Cerebellar cortex (tissue), 1 donor: ENCODE measurements at places on chromosomes 1 and 21.

DNA sequence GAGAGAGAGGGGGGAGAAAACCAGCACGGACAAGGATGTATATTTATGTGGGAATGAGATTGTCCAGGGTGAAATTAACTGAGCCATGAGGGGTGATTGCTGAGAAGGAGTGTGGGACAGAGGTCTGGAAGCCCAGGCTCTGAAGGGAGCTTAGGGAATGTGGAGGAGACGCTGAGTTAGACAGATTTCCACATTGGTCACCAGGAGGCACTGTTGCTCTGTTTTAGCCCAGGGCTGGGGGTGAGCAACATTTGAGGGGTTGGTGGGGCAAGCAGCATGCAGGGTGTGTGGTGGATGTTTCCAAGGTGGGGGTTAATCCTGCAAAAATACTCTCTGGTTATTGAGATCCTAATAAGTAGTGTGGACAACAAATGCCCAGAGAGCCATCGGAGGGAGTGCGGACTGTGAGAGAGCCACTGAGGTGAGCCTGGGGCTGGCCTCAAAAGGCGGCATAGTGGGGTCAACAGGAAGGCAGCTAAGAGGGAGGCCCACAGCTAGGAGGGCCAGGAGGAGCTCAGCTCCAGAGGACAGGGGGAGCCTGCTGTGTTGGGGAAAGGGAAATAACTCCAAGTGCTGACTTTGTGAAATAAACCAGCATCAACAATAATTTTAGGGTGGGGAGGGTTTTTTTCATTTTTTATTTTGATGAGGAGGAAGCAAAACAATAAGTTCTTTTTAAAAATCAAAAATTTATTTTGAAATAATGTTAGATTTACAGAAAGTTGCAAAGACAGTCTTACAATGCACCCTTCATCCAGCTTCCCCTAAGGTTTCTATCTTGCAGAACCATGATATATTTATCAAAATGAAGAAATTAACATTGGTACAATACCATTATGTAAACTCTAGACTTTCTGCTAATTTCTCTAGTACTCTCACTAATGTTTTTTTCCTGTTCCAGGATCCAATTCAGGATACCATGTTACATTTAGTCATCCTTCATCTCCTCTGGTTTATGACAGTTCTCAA is 82.8 kb upstream of the CD34 start:
- no peak for DNase-seq

DNA sequence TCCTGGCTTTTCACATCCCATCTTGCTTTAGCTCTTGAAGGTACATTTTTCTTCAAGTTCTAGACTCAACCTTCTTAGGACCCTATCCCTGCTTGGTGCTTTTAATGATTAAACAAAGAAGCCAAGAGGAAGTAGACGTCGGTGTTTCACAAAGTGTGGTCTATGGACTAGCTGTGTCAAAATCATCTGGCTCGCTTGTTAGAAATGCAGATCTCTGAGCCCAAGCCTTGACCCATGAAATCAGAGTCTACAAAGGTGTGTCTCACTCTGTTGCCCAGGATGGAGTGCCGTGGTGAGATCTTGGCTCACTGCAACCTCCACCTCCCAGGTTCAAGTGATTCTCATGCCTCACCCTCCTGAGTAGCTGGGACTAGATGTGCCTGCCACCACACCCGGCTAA is 295.5 kb upstream of the KAZN start:
- no peak for DNase-seq

DNA sequence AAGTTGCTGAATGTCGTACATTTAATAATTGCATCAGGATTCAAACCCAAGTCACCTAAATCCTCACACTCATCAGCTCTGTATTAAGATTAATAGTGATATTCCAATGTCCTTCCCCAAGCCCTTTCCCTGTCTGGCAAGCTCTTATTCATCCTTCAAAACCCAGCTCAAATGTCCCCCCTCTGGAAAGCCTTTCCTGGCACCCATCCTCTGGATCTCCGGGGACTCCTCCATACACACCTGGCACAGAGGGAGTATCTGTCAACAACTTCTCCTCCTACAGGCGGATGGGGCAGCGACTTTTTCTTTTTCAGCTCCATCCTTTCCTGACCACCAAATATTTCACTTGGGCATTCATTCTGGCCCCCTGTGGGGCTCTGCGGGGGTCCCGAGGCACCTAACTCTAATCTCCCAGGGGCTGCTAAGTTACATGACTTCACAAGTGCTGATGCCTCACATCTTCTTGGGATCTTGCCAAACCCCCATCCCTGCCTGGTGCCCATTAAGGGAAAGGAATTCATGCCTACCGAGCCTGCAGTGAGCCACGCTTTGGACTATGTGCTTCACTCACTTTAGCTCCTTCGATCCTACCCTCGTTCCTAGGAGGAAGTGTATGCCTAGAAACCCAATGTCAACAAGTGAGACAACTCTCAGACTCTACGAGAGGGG is 15.2 kb downstream of the TINAGL1 start:
- DNase-seq: no peak

DNA sequence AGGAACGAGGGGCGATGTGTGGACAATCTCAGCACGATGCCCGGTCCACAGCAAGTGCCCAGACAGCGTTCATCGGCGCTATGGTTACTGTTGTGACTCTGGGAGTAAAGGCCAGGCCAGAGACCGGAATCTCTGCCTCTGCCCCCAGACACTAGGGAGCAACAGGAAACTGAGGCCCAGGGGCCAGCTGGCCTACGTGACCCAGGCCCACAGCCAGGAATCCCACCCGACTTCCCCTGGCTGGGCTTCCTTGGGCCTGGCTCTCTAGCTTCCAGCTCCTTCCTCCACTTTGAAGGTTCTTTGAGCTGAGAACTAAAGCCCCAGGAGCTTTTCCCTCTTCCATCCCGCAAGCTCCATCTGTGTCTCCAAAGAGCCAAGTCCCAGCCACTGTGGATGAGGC is 4.6 kb downstream of the LRP8 start:
- no peak for DNase-seq

- DNase-seq: no peak
Measured at GRCh38 chr1:108009603-108010195, 44.7 kb upstream of the VAV3 start.

GRCh38 chr1:220875260-220875659 is 4.0 kb upstream of the HLX start:
- no peak for DNase-seq

DNA sequence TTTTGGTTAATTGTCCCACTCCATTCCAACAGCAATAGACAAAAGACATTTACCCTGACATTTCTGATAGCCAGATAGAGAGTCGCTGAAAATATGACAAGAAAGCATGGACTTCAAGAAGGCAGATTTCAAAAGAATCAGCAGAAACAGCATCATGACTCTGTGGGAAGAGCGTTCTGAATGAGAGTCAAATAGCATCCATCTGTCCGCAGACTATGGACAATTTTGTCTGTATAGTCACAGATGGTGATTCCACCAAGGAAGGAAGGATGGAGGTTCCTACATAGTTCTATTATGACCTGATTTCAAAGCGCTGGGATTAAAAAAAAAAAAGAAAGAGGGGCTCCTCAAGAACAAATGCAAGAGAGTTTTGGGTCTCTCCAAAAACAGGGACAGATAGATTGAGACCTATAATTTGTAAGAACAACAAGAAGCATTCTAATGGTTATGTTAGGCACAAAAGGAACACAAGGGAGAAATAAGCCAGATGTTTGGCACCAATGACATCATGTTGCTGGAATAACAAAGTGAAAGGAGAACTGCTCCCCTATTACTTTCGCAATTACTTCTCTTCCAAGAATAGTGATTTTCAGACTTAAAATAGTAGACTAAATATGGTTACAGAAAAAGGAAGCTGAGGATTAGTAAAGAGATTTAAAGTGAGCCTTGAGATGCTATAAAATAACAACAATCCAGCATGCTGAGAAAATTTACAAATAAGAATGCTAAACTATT is 28.5 kb downstream of the NIBAN1 start:
- no peak for DNase-seq

- no peak for DNase-seq
Measured at GRCh38 chr1:24406788-24407187, 6.8 kb downstream of the STPG1 start.

DNA sequence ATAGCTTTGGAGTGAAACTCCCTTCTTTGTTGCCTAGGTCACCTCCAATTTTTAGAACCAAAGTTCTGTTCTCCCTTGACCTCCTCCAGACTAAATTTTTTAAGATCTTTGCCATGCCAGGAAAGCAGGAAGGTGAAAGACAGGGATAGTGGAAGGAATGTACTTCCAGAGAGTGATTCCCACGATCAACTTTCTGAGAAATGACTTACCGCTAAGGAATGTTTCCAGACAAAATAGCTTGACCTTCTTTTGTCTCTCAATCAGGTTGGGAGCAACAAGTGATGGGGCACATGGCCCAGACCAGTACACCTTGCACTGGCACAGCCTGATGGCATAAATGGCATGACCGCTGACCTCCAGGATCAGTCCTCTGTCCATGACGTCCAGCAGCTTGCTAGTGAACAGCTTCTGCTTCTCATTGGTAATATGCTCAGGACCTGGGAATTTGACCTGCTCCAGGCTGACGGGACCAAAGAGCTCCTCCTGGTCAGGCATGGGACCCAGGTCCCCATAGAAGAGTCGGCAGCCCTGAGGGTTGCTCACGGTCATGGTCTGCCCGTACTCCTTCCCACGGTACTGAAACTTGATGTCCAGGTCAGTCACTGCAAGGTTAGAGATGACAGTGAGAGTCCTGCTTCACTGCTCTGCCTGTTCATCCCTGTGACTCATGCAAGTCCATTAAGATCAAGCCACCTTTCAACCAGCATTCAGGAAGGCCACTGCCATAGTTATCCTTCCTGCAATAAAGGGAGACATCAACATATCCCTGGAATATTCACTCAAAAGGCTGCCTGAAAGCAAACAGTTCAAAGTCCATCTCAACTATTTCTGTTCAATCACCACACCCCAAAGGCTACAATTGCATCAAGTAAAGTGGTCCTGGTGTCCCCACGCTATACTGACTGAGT is 6.2 kb upstream of the C1orf74 start:
- DNase-seq: no peak

GRCh38 chr1:102640872-102641271 is 467.4 kb downstream of the COL11A1 start:
- no peak for DNase-seq

- DNase-seq: no peak
Measured at GRCh38 chr1:224505454-224506093, 71.0 kb upstream of the WDR26 start.

GRCh38 chr21:25002676-25003075 is 604.6 kb downstream of the MRPL39 start:
- DNase-seq: no peak

GRCh38 chr1:85438353-85438752 is 26.6 kb downstream of the DDAH1 start:
- no peak for DNase-seq

- DNase-seq: no peak
Measured at GRCh38 chr1:33524586-33524985, 52.1 kb downstream of the ZSCAN20 start.

DNA sequence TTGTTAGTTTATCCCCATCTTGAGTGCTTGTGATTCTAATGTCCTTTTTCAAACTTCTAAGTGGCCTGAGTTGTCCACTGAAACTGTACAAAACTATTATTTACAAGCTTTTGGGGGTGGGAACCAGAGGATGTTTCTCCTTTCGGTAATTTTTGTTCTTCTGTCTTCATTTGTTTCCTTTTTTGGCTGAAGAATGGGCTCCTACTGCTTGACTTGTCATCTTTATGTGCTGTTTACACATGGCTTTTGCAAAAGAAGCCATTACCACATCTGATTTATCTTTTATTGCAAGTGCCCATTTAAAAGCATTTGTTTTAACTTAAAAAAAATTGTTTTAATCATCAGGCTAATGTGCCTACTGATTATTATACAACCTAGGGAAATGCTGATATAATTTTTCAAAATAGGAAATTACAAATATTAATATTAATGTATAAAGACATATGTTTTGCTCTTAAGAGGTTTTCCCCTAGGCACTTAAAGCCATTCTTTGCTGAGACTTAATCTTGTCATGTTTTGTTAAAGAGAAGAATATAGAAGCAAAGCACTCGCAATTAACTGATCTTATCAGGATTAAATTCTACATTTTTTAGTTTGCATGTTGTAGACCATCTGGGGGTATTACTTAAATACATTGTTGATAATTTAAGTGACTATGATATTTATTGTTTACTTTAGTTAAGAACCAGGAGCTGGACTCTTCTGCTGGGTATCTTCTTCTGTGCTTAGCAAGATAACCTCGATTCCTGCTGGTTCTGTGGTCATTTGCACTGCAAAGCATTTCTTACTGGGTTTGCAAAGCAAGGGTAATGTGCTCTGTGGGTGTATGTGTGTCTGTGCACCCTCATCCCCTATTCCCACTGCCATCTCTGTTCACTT is 40.1 kb downstream of the TMEM200B start:
- DNase-seq: no peak

- DNase-seq: no peak
Measured at GRCh38 chr1:34404804-34405203, 228.1 kb downstream of the C1orf94 start.

- DNase-seq: no peak
Measured at GRCh38 chr1:165759095-165759494, 9.6 kb downstream of the TMCO1 start.

GRCh38 chr21:45222001-45222400 is 65.7 kb downstream of the POFUT2 start:
- no peak for DNase-seq

DNA sequence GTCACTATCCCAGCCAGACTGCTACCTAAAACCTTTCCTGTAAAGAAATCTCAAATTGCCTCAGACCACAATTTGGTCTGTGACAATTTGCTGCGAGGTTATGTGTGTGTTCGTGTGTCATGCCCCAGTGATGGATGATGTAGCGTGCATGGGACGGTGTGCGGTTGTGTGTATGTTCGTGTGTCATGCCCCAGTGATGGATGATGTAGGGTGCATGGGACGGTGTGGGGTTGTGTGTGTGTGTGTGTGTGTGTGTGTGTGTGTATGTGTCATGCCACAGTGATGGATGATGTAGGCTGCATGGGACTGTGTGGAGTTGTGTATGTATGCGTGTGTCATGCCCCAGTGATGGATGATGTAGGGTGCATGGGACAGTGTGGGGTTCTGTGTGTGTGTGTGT is 9.4 kb downstream of the SELP start:
- no peak for DNase-seq

- DNase-seq: no peak
Measured at GRCh38 chr1:165647970-165648369, 16.9 kb downstream of the MGST3 start.

- DNase-seq: no peak
Measured at GRCh38 chr1:211309617-211310016, 17.0 kb upstream of the TRAF5 start.

GRCh38 chr1:30914587-30914922 is 6.0 kb upstream of the SDC3 start:
- DNase-seq: no peak

GRCh38 chr1:94606471-94606870 is 64.9 kb upstream of the F3 start:
- DNase-seq: no peak
